AG08395 (cell line): ENCODE measurements at places on chromosomes 7 and 10.

GRCh38 chr7:156560075-156560474, 80.5 kb upstream of the RNF32 start:
- DNase-seq, result no peak

- peak; percentile 79 for DNase-seq
These were observed 10.9 kb upstream of the MAP3K8 start for GRCh38 chr10:30422981-30423654.

DNA sequence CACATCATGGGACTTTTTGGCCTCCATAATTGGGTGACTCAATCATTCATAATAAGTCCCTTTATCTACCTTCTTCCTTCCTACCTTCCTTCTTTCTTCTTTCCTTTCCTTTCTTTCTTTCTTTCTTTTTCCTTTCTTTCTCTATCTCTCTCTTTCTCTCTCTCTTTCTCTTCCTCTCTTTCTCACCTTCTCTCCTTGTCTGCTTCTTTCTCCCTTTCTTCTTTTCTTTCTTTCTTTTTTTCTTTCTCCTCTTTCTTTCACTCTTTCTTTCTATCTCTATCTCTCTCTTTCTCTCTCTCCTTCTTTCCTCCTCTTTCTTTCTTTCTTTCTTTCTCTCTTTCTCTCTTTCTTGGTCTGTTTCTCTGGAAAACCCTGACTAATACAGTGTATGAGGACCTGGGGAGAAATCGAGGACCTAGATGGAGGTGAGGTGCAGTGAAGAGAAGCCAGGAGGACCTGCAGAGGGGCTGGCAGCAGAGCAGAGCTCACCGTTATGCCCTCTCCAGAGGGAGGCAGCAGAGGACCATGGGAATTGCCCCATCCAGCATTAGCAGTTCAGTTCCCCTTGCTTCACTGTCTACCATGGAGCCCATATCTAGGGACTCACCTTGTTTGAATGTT, 52.7 kb upstream of the BTRC start:
- no peak for DNase-seq

DNA sequence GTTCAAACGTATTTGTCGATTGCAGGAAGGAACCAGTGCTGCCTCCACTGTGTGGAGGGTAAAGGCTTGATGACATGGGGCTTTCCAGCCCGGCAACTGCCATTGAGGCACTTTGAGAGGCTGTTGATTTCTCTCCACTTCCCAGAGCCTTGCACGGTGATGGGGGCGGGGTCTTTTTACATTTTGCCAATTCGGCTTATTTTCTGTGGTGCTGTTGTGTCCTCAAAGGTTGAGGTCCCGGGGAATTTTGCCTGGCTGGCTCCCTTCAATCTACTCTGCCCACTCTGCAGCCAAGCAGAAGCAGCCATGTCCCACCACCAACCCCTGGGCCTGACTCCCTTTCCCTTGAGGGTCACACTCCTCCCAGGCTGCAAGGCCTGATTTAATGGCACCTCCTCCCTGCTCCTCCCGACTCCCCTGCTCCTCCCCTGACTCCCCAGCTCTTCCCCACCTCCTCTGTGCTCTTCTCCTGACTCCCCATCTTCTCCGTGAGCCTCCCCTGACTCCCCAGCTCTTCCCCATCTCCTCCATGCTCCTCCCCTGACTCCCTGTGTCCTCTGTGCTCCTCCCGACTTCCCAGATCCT, 39.0 kb downstream of the OAT start:
- no peak for DNase-seq

DNA sequence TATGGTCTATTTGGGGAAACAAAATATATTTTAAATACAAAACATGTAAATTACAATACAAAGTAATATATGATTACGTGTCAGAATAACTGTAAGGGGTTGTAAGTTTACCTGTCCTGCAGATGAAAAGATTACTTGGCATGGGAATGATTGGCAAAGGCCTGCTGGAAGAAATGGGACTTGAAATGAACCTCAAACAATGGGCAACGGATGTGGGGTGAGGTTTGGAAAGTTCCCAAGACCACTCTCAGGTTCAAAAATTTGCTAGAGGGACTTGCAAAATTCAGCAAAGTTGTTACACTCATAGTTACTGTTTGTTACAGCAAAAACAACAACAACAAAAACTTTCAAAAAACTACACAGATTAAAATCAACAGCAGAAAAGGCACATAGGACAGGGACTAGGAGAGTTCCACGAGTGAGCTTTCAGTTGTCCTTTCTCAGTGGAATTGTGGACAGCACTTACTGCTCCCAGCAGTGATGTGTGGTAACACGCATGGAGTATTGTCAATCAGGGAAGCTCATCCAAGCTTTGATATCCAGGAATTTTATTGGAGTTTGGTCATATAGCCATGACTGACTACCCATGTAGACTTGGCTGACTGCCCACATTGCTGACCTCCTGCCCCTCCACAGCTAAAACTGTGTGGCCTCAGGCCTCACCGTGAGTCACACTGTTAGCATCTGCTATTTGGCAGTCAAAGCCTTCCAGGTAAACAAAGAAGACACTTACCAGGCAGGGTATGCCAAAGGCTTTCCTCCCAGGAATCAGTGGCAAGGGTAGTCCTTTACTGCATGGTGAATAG, 43.8 kb downstream of the EXOC6 start:
- DNase-seq, result peak; percentile 23

DNA sequence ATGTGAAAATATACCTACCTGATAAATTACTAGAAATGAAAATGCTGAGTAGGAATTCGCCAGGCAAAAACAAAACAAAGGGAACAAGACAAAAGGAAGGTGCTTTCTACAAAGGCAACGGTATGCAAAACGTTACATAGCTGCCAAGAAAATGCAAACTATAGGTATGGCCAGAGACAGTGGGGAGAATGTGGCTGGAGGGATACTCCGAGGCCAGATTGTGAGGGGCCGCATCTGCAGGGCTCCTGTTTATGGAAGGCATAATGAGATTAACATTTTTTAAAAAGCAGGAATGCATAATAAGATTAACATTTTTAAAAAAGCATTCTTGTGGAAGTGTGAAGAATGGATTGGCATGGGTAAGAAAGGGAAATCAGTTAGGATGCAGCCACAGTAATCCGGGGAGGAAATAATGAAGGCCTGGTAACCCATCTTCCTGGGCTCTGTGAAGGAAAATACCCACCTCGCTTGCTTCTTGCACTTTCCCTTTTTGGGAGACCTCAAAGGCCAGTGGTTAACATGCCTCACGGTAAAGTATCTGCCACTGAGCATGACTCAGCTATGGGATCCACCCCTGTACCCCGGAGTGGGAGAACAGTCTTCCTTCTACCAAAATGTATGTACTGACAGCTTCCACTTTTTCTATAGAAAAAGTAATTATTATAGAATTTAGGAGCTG, 145.8 kb upstream of the LRRN3 start:
- no peak for DNase-seq

DNA sequence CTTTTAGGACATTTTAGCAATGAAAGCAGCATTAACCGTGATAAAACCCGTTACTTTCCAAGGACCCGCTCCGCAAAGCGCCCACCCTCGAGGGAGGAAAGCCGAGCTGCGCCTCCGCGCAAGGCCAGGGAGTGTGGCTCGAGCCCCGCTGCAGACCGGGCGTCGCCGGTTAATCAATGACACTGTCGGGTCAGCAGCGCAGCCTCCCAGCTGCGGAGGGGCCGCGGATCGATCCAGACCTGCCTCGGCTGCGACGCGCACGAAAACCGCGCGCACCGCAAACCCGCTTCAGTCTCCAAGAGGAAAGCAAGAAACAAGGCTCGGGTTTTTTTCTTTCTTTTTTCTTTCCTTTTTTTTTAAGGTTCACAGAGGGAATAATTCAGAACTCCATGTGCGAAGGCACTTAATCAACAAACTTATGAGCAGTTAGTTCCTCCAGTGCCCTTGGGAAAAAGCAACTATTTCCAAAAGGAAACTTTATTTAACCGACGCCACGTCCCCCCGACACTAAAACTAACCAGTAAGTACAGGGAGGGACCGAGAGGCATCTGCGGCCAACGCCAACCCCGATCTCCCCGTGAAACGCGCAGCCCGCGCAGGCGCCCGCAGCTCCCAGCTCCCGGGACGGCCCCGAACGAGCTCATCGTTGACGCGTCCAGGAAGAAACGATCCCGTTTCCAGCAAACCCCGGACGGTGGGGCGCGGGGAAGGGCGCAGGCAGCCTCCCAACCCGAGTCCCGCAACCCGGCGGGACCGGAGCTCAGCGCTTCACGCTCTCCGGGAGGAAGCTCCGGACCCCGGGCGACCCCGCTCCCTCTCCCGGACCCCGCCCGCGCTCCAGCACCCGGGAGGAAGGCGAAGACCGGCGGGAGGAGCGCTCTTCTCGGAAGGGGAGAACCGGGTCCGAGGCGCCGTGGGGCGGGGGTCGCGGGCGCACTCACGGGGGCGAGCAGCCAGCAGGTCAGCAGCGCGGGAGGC, 598 bp downstream of the VIPR2 start:
- DNase-seq, result no peak

DNA sequence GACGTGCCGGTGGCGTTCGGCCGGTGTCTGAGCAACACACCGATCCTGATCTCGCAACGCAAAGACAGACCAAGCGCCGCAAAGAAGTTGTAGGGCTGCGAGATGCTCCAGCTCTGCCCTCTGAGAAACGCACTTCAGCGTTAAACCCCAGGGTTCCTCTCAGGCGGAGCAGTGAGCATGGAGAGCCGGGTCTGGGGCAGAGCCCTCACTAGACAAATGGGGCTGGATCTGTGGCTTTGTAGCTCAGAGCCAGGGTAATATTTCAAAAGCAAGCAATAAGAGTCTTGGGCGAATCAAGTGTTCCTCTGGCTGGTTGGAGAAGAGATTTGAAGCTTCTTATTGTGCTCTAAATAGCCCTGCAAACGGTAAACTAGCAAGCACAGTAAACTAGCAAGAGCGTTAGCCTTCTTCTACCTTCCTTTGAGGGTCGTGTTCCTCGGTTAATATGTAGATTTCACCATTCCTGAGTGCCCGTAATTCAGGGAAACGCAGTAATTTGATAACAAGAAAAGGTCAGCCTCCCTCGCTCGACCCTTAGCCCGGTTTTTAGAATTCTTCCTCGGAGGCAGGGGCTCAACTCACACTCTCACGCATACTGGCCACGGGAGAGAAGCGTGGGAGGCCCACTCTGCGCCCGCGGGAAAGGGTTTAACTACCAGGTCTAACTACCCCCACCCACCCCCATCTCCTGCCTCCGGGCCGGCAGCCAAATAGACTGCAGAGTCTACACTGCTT, 6.7 kb downstream of the SKAP2 start:
- no peak for DNase-seq

DNA sequence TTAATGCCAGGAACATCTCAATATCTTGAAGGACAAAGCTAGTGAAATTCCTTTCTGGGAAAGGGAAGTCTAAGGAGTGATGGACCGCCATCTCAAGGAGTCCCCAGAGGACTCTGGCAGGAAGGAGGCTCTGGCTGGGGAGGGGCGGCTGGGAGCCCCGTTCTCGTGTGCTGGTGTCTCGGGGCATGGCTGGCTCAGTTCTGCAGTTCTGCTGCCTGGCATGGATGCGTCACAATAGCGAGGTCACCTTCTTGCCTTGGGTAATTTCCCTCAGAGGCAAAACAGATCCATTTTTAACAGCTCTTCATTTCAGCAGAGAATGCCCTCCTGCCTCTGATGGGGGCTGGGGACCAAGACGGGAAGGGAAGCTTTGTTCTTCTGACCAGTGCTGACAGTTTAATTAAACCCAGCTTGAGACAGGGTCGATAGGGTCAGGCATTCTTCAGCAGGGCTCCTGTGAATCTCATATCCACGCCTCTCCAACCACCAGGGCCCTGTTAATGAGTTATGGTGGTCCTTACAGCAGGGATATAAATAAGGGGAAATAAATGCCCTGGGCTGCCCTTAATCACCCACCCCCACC, 35.7 kb downstream of the SLIT1 start:
- no peak for DNase-seq

DNA sequence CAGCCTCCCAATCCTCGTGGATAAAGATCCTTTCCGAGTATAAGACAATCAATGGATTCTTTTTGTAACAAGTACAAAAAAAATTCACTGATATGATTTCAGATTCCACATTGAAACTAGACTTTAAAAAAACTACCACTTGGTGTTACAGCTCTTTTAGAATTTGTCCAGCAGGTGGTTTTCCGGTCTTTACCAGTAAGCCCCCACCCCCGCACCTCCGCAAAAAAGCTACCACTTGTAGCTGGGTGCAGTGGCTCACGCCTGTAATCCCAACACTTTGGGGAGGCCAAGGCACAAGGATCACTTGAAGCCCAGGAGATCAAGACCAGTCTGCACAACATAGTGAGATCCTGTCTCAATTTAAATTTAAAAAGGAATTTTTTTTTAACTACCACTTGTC, 19.8 kb downstream of the IGF2BP3 start:
- DNase-seq, result no peak

GRCh38 chr7:96596120-96596826, 113.4 kb downstream of the SEM1 start:
- no peak for DNase-seq

DNA sequence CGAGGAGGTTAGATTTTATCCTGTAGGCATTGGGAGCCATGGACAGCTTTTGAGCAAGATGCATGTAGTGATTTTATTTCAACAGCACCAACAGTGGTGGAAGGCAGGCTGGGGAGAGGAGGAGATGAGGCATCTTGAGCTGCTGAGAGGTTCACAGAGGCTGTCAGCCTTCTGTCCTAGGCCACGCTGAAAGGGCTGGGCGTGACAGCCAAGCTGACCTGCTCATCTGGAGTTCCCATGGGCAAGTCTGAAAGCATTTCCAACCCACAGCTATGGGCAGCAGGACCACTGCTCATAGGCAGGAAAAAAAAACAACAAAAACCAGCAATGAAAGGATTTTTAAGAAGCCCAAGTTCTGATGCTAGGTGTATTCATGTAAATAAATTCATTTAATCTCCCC, 7.7 kb downstream of the NEURL1 start:
- no peak for DNase-seq

DNA sequence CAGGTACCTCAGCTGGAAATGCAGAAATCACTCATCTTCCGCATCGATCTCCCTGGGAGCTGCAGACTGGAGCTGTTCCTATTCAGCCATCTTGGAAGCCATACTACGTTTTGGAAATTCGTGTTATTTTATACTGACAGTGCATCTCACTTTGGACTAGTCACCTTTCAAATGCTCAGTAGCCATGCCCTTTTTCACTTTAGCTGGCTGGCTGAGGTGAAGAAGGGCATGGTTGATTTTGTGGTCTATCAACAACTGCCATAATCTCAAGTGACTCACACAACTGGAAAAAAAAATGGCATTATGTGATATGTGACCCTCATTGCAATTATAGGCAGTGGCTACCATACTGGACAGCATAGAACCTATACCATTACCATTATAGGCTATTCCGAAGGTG, 100.5 kb downstream of the CCDC71L start:
- DNase-seq, result no peak

GRCh38 chr10:67269828-67270227, 344.0 kb downstream of the LRRTM3 start:
- no peak for DNase-seq

- peak; percentile 57 for DNase-seq
These were observed 10.1 kb upstream of the SEMA3A start for GRCh38 chr7:84204655-84205054.

GRCh38 chr7:71601851-71602250, 469.9 kb downstream of the GALNT17 start:
- no peak for DNase-seq

- DNase-seq, result no peak
These were observed 1.4 kb downstream of the PPP2R2D start for GRCh38 chr10:131902211-131902610.
